ENCODE measurements at places on chromosomes 16 and 17.

DNA sequence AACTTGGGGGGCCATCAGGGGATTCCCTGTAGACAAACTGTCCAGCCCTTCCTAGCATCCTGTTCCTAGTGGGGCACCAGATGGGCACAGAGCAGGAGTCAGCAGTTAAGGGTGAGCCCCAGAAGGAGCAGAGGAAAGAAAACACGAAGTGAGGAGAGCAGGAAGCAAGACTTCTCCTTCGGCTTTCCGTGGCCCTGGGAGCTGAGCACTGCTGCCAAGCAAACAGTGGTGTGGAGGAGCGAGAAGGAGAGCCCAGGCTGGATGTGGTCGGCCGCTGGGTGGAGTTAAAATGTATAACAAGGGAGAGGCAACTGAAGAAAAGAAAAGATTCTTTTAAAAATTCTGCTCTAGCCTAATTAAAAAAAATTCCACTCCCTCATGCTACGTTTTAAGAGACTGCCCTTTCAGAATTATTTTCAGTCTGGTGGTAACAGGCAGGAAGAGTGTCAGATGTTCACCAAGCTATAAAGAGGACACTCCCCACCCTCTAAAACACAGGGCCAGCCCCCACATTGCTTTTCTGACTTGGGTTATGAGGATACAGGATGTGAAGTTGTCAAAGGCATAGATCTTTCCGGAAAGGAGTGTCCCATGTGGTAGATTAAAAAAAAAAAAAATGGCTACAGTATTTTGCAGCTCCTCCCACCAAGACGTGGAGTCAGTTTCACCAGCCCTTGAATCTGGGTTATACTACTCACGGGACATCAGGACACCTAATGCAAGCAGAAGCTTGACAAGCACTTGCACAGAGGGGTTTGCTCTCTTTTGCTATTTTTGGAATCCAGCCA, 74.9 kb upstream of the ZFHX3 start:
- no peak for DNase-seq

DNA sequence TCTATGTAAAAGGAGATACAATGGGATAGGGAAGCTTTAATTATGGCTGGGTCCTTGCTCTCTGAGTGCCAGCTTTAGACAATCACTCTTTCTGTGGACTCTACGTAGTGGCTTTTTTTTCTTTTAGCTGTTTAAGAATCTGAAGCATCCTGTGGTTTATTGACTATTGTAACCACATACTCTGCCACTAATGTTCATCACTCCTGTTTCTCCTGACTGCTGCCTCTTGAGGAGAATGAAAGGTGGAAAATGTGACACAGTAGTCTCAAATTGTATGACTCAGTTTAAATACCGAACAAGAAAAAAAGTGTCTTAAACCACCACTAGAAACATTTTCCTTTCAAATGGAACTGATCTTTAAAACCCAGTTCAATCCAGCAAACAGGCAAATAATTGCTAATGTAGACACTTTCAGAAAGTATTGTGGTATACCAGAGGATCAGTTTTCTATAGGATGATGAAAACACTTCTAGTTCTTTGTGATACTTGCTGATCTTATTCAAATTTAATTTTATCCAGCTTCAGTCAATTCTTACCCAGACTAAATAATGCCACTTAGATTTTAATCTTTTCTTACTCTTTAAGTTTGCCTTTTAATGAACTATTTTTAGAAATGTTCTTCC, 302.7 kb upstream of the PMFBP1 start:
- no peak for DNase-seq

- DNase-seq: peak; percentile 73
These were observed at the start of gene MMP28 for GRCh38 chr17:35795007-35795870. TSS of gene MMP28 (minus strand) at chr17:35795641. CDS start at chr17:35795377, 264 bp downstream.

DNA sequence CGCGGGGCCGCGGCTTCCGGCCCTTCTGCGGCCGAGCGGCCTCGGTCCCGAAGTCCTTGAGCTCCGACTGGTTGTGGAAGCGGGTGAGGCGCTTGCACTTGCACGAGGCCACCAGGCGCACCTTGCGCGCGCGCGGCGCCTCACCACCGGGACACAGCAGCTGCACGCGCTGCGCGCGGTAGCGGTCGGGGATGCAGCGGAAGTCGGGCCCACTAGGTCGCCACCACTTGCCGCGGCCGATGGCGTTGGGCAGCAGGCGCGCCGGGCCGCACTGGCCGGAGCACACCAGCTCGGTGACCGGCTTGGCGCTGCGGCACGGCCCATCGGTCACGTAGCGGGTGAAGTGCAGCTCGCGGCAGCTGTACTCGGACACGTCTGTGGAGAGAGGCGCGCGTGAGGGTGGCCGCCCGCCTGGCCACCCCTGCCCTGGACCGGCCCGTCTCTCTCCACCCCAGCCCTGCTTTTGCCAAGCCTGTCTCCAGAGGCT, 3.2 kb downstream of the SOST start:
- no peak for DNase-seq

DNA sequence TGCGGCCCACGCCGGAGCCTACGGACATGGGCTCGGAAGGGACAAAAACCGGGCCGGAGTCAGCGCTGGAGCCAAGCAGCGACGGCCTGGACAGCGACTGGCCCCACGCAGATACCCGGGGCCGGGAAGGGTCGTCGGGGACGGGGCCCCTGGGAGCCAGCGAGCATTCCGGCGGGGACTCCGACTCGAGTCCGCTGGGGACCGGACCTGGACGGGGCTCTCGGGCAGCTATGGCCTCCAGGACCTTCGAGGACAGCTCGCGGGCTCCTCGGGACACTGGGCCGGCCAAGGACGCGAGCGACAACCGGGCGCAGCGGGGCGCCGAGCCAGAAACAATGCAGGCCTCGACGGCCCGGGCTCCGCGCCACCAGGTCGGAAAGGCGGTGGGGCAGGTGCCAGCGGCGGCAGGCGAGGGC, 1.0 kb downstream of the MYO15B start:
- no peak for DNase-seq

- DNase-seq: no peak
These were observed 28.4 kb downstream of the UBALD1 start for GRCh38 chr16:4586291-4586690.

DNA sequence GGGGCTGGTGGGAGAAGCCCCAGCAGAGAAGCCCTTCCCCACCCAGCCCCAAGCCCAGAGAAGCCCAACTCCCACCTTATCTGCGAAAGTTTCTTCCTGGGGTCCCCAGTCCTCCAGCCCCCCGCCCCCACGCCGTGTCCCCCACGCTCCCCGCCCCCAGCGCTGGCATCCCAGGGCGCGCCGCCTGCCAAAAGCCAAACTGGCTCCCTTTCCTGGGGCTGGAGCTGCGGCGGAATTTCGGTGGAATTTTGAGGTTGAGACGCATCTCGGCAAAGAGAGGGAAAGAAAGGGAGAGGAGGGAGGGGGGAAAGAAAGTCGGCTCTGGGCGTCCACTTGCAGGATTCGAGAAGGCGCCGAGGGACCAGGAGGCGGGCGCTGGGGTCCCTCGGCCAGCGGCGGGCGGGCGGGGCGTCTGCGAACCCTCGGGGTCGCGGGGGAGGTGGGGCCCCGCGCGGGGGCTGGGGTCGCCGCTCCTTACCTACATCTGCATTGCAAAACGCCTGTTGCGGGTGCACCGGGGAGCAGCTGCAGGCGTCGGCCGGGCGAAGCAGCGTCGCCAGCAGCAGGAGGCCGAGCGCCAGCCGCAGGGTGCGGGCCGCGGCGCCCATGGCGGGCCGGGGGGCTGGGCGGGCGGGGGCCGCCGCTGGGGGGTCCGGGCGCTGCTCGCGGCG, 571 bp downstream of the TIMP2 start:
- DNase-seq: no peak

GRCh38 chr17:16962804-16963203, 9.1 kb downstream of the TNFRSF13B start:
- no peak for DNase-seq

GRCh38 chr17:12917399-12917798, 100.4 kb downstream of the ELAC2 start:
- no peak for DNase-seq
